ENCODE measurements at places on chromosomes 6 and 20. TPM values are rescaled to one million over a fixed set of nuclear protein-coding genes. Genes with fewer than 3 reads are reported as not detected.

Gene CLVS2
- total RNA-seq: not detected

Gene OR2H2
- not detected for total RNA-seq

Gene SLC17A2
- total RNA-seq: 0.55 TPM

Gene NR2E1
- total RNA-seq: not detected

Gene PLA2G7
- total RNA-seq: not detected

Gene SMLR1
- not detected for total RNA-seq

Gene IMPG1
- not detected for total RNA-seq

Gene RBPJL
- total RNA-seq: not detected

Gene THBS2
- not detected for total RNA-seq

Gene PDYN
- total RNA-seq: not detected

Gene BHLHE23
- not detected for total RNA-seq

Gene THEMIS
- 10.2 TPM for total RNA-seq

Gene VNN1
- total RNA-seq: not detected

Gene DNAH8
- total RNA-seq: not detected

Gene ACTL10
- 2.6 TPM for total RNA-seq

Gene CTNNBL1
- 100 TPM for total RNA-seq

Gene IL20RA
- not detected for total RNA-seq

Gene BPIFB4
- total RNA-seq: not detected

Gene CST2
- total RNA-seq: not detected

Gene CRISP3
- not detected for total RNA-seq

Gene WFDC9
- not detected for total RNA-seq

Gene FABP7
- total RNA-seq: not detected

Gene RALY
- 149 TPM for total RNA-seq

Gene MCCD1
- not detected for total RNA-seq

Gene MMP24
- total RNA-seq: not detected

Gene OLIG3
- not detected for total RNA-seq

Gene TBX18
- total RNA-seq: not detected

Gene DSP
- total RNA-seq: 0.02 TPM

Gene MICB
- 30.6 TPM for total RNA-seq

Gene DEFB127
- not detected for total RNA-seq

Gene SAMD5
- 0.48 TPM for total RNA-seq

Gene PLN
- total RNA-seq: not detected

Gene OR2J3
- total RNA-seq: not detected

Gene MACROD2
- total RNA-seq: not detected

Gene ARMH2
- not detected for total RNA-seq

Gene IL17A
- total RNA-seq: not detected

Gene EFCAB8
- 0.37 TPM for total RNA-seq

Gene RSPO3
- not detected for total RNA-seq

Gene TINAG
- total RNA-seq: not detected

Gene CYP24A1
- not detected for total RNA-seq

Gene RGL2
- total RNA-seq: 31.5 TPM

Gene RBM24
- total RNA-seq: not detected

Gene ASCC3
- total RNA-seq: 63.5 TPM

Gene FAXC
- total RNA-seq: not detected

Measured in activated T-helper 2 cell treated with anti-CD3 and anti-CD28 coated beads, Interferon-gamma antibody, Interleukin-2, Interleukin-4, amounts not matched to agents 10 μg/mL and 5 μg/mL and 100 μg/mL, durations not matched to agents 14 hours and 24 hours and 36 hours (primary cell).